Stimulated activated CD4-positive, alpha-beta T cell treated with anti-CD3 and anti-CD28 coated beads, TNF-alpha, amount 100 ng/mL, for 48 hours (primary cell): ENCODE measurements at places on chromosomes 11 and 22.

- no peak for DNase-seq
Measured at GRCh38 chr11:61416941-61417340, 12.8 kb downstream of the CPSF7 start.

DNA sequence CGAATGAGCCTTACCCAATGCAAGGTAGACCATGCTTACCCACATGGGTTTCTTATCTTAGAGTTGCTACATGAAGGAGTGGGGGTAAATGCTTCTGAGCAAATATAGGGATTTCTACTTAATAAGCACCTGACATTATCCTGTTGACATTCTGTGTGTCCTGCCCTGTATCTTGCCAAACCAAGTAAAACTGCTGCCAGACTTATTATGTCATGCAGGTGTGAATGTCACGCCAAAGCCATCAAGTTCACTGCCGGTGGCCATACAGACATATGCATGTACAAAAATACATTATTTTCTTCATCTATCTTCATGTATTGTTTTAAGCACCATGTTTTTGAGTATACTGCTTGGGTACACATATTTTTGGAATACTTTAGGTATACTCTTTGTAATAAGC is 70.2 kb downstream of the NOX4 start:
- no peak for DNase-seq

GRCh38 chr11:69130654-69131053 is 25.1 kb upstream of the SMIM38 start:
- no peak for DNase-seq

DNA sequence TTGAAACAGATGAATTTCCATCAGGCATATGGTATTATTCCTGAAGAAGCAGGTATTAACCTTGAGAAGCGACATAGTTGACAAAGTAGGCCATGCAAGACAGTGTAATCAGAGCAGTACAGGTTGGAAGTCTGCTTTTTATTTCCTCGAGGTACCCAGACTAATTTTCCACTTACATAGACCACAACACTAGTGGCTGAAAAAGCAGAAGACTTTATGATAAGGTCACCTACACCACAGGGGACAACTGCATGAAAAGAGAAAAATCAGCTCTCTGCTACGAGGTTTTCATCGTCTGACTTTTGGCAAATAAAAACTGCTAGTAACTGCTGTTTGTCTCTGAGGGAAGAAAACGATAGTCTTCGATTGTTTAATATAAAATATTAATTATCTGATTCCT is 77.5 kb downstream of the CNTN5 start:
- no peak for DNase-seq

DNA sequence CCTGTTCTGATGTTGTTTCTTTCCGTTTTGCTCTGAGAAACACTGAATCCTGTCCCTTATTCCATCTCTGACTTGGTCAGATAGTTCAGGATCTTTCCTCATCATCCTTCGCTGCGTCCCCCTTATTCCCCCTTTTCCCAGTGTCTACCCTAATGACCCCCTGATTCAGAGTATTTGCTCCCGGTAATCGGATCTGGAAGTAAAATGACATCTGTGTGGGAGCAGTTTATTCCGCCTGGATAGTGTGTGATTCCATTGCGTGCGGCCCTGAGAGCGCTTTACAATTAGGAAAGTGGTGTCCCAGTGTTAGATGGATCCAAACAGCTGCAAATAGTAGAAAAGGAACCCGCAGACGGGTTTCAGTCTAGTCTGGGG is 606 bp downstream of the DRG1 start:
- no peak for DNase-seq

DNA sequence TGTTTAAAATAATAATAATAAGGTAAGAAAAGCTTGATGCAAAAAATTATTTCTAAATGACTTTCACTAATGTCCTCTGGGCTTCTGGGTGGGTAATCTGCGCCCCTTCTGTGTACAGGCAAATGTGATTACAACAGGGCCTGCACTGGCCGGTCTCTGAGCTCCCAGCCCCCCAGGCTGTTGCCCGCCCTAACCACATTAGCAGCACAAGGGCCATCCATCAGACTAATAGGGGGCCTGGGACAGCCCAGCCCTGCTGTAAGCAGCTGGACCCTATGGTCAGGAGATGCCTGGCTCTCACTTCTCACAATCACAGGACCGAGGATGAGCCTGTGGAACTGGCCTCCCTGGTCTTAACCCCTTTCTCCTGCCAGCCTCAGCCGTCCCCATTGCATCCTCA is 388.4 kb downstream of the BUD13 start:
- DNase-seq: no peak

DNA sequence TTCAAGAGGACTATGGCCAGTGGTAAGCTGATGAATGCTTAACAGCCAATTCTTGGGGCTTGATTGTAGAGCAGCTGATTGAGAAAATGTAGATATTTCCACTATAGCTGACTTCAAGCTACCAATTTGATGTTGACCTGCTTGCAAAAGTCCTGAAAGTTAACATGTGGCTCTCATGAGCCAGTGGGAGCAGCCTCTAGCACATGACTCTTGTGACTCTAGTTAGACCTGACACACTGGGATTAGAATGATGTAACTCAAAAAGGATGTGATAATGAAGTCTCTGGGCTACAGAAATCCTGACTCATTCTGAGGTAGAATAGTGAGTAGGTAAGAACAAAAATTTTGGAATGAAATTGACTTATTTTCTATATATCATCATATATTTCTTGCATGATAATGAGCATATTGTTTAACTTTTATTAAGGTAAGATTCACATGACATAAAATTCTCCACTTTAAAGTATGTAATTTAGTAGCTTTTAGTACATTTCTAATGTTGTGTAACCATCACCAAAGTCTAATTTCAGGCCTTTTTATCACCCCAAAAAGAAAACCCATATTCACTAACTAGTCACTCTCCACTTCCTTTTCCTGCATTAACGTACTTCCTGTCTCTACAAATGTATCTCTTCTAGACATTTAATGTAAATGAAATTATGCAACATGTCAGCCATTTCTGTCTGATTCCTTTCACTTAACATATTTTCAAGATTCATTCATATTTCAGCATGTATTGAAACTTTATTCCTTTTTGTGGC is 16.1 kb upstream of the OR52H1 start:
- no peak for DNase-seq

DNA sequence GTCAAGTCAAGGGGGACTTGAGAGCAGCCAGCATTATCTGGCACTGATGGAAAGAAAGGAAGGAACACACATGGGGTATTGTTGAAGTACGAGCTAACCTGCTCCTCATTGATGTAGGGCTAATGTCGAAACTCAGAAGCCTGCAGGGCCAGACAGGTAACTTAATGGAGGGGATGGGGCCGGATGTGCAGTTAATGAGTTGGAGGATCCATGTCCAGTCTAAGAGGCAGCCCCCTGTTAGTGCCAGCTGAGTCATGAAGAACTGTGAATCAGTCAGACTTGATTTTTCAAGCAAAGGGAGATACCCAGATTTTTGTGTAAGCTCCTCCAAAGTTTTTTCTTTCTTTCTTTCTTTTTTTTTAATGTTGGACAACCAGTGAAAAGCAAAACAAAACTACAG is 65.6 kb downstream of the CECR2 start:
- no peak for DNase-seq

GRCh38 chr11:36360826-36361415 is 64.8 kb downstream of the PRR5L start:
- no peak for DNase-seq

DNA sequence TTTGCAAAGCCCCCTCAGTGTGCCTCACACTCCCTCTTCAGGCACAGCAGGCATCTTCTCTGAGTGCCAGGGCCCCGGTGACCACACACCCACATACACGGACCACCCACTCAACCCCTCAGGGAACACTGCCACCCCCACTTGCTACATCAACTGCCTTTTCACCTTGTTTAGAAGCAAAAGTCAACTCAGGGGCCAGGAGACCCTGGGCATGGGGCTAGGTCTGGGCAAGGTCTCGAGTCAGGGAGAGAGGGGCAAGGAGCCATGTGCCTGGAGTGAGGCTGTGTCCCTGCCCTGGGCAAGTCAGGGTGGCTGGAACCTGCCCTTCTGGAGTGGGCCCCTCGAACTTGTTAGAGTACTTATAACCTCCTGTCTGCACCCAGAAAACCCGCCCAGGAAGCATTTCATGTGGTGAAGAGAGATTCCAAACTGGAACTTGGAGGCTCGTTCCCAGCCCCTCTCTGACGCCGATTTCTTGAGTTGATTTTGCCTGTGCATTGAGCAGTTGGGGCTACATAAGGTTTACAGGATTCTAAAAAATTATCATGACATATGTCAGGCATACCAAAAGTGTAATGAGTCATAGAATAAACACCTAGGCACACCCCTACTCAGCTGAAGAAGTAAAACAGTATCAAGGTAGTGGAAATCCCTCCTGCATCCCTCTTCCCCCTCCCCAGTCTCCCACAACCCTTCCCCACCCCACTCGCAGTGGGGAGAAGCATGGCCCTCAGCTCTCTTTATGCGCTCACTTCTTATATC is 74.3 kb downstream of the MYEOV start:
- no peak for DNase-seq

- no peak for DNase-seq
Measured at GRCh38 chr11:70953720-70954119, 298.7 kb downstream of the SHANK2 start.

- DNase-seq: no peak
Measured at GRCh38 chr11:19283991-19284390, 43.2 kb upstream of the E2F8 start.

GRCh38 chr11:33690290-33691065 is 10.1 kb downstream of the C11orf91 start:
- no peak for DNase-seq

DNA sequence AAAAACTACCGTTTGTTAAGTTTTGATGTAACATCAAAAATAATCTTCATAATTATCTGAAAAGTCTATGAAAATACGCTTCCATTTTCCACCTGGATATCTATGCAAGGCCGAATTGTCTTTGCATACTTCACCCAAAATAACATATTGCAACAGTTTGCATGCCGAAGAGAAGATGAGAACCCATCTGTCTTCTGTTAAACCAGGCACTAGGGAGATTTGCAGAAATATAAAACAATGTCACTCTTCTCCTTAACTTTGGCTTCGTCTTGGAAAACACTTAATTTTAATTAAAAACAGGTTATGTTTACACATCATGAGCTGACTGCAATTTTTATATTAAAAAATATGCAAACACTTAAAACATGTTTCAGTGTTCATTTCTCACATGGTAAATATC is 1325.8 kb downstream of the TBC1D22A start:
- DNase-seq: no peak

- DNase-seq: no peak
Measured at GRCh38 chr11:84722583-84723108, 904.5 kb downstream of the DLG2 start.

DNA sequence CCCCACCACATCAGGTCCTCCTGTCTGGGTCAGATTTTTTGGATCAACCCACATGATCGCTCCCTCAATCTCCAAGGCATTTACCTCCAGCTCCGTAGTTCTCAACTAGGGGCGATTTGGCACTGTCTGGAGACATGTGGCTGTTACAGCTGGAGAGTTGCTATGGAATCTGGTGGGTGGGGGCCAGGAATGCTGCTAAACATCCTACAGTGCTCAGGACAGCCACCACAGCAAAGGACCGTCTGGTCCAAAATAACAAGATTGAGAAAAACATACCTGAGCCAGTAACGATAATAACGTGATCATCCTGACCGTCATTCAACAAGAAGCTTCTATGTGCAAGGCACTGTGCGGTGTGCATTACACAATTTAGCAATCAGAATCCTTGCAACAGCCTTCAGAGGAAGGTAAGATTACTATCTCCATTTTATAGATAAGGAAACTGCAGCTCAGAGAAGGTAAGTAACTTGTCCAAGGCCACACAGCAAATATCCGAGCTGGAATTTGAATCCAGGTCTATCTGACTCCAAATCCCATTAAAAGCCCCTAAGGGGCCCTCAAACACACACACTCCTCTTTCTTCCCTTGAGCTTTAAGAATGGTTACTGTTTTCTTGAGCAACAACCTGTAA is 14.3 kb upstream of the CRY2 start:
- DNase-seq: no peak

DNA sequence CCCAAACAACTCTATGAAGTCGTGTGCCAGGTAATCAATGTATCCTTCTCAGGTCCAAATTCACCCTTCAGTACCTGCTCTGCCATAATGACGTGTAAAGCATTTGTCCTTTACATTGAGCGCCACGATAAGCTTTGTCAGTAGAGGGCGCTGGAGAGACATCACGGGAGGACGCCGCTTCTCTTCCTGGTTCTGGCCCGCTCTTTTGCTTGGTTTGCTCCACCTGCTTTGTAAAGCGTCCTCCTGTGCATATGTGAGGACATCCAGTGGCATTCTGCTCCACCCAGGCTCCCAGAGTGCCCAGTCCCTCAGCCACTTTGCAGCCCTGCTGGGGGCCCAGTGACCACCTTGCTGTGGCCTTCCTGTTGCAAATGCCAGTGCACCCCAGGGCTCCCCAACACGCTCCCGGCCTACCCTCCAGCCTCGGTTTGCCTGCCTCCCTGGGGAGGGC is 61.1 kb downstream of the WT1 start:
- peak; percentile 33 for DNase-seq

- no peak for DNase-seq
Measured at GRCh38 chr11:23632293-23632692, 772.0 kb upstream of the CCDC179 start.

GRCh38 chr22:42651134-42651533 is 1.9 kb upstream of the CYB5R3 start:
- DNase-seq: no peak

GRCh38 chr22:46482056-46482675 is 55.3 kb downstream of the CELSR1 start:
- DNase-seq: no peak

DNA sequence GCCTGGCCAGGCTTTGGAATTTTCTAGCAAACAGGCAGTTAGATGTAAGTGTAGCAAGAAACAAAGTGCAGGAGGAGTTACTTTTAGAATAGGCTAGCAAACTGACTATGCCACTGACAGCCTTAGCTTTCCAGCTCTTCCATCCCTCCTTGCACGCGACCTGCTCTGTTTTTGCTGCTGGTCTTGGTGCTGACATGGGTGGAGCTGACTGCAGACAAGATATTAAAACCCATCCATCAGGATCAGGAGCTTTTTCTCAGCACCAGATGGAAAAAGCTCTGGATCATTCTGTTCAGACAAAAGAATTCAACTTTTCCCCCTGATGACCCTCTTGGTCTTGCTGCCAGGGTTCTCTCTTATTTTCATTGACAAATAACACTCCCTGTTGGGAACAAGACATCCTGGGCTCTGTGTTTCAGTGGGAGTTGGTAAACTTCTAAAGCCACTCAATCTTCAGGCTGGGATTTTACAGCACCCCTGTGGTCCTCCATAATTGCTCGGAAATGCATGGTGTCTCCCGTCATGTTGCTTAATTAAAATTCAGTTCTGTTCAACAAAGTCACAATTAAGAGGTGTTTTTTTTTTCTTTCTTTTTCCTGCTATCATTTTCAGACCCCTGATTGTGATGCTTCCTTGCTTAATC is 240.0 kb upstream of the LARGE1 start:
- no peak for DNase-seq

DNA sequence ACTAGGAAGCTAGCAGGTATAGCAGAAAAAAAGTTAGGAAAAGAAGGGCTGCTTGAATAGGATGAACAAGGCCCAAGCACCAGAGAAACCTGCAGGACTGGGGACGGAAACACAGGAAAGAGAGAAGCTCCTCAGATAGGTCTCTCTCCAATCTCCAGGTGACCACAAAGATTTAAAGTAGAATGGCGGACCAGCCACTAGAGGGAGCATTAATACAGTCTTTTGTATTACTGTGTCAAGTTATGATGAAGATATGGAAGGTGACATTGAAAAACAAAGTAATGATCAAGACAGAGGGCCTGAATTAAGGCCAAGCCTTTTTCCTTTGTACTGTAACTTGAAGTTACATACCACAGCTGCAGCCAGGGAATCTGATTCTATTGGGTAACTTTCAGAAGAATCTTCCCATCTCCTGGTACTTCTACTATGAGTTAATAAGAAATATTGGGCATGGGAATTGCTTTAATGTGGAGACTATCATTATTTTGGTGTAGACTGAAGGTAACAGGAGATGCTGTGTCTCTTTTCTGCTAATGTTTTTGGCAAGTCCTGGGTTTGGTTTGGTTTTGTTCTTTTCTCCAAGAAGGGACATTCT is 33.8 kb downstream of the OR2AG2 start:
- DNase-seq: no peak
